ENCODE measurements at places on chromosomes 4 and X. TPM values are rescaled to one million over a fixed set of nuclear protein-coding genes. Genes with fewer than 3 reads are reported as not detected.

The SRPX2 gene
- 5.3 TPM for total RNA-seq

- no peaks in the 10 kb centered on the region for H3K4me1 ChIP-seq
- H3K27ac ChIP-seq: no peak overlapping the region
- H3K36me3 ChIP-seq: no peaks in the 10 kb centered on the region
- peak; percentile 33 for DNase-seq
Measured at GRCh38 chr4:174324725-174325124, 41.0 kb downstream of the CEP44 start.

DNA sequence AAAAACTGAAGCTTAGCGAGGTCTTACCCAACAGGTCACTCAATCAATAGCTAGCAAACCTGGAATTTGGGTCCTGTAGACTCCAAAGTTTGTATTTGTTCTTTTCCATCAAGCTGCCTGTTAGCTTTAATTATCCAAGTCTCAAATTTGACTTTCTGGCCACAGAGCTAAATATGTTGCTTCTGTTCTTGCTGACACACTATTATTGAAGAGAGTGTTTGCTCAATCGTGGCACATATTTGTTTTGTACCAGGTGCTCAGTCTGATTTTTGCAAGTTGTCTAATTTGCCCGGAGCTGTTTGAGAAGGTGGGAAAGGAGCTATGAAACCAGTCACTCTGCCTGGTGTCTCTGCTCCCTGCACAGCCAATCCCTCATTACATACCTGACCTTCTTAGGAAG, 41.7 kb upstream of the FRMD7 start:
- peaks cover 9% of the 10 kb centered on the region for H3K27me3 ChIP-seq
- no peak for DNase-seq
- no peaks in the 10 kb centered on the region for H3K4me1 ChIP-seq
- no peaks in the 10 kb centered on the region for H3K36me3 ChIP-seq

DNA sequence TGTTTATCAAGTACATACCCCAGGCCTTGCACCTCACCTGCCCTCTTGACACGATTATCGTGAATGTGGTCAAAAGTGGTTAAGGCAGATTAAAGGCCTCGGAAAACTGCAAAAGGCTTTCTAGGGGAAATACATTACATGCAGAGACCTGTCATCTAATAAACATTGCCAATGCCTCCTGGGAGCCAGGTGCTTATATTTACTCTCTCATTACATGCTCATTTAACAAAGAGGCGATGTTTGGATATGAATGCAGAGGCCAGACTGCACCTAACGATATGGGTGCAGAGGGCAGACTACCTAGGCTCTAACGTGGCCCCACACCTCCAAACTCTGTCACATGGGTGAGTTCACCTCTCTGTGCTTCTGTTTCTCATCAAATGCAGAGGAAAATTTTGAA, 14.5 kb downstream of the CRMP1 start:
- peaks cover 7% of the 10 kb centered on the region for H3K36me3 ChIP-seq
- no peak overlapping the region for H3K4me3 ChIP-seq
- DNase-seq: no peak
- no peak overlapping the region for H3K27ac ChIP-seq
- no peaks in the 10 kb centered on the region for H3K4me1 ChIP-seq
- H3K27me3 ChIP-seq: no peaks in the 10 kb centered on the region

DNA sequence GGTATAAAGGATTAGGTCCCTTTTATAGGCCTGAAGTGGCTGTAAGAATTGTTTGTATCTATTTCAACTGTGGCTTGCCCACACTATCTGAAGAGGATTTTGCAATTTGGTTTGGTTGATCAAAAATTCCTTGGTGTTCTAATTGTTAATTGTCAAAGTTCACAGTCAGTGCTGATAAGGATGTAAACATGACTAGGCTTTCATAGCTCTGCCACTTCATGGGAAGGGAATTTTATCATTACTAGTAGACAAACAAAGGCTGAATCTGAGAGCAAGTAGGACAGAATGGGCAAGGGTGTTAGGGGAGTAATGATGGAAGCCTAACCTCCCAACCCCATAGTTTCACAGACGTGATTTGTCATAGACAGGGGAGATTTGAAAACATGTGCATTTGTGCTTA, 1131.7 kb downstream of the SH3BGRL start:
- no peak for DNase-seq
- no peaks in the 10 kb centered on the region for H3K4me1 ChIP-seq
- no peak overlapping the region for H3K27ac ChIP-seq
- H3K36me3 ChIP-seq: no peaks in the 10 kb centered on the region
- no peaks in the 10 kb centered on the region for H3K27me3 ChIP-seq

The RHOXF1 gene
- total RNA-seq: not detected

- peaks cover 7% of the 10 kb centered on the region for H3K4me1 ChIP-seq
- DNase-seq: peak; percentile 59
- H3K36me3 ChIP-seq: no peaks in the 10 kb centered on the region
- H3K27ac ChIP-seq: peak overlapping the region; percentile 74
Measured at GRCh38 chrX:13357925-13358324, 38.1 kb upstream of the ATXN3L start.

The PITX2 gene
- total RNA-seq: 0.77 TPM

DNA sequence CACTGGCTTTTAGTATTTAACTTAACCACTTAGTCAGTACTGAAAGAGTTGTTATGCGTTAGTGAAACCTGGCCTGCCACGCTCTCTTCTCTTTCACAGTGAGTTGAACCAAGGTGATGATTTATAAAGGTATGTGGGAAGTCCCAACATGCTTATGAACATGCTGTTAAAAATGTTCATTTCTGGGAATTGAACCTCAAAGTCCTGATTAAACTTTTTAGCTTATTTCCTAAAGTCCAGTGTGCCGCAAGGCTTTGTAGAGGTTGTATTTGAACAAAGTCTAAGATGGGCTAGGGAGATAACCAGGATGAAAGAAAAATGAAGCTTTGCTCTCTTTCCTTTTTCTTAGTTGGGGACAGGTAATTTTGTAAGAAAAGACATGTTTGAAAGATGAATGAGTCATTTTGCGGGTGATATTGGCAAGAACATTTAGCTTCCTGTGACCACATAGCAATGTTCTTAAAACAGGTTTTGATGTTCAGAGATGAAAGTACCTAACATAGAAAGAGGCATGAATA, 270.3 kb downstream of the DTHD1 start:
- no peak overlapping the region for H3K4me3 ChIP-seq
- peak overlapping the region; percentile 85 for H3K27ac ChIP-seq
- no peaks in the 10 kb centered on the region for H3K27me3 ChIP-seq
- H3K36me3 ChIP-seq: no peaks in the 10 kb centered on the region
- peaks cover 15% of the 10 kb centered on the region for H3K4me1 ChIP-seq

GRCh38 chr4:175807547-175807946, 4.5 kb downstream of the GPM6A start:
- H3K4me1 ChIP-seq: no peaks in the 10 kb centered on the region
- H3K4me3 ChIP-seq: no peak overlapping the region
- H3K27ac ChIP-seq: no peak overlapping the region

GRCh38 chrX:111114806-111115205, 18.8 kb downstream of the PAK3 start:
- H3K36me3 ChIP-seq: no peaks in the 10 kb centered on the region
- no peak overlapping the region for H3K4me3 ChIP-seq
- H3K27me3 ChIP-seq: peaks cover 50% of the 10 kb centered on the region
- H3K27ac ChIP-seq: no peak overlapping the region
- no peak for DNase-seq

DNA sequence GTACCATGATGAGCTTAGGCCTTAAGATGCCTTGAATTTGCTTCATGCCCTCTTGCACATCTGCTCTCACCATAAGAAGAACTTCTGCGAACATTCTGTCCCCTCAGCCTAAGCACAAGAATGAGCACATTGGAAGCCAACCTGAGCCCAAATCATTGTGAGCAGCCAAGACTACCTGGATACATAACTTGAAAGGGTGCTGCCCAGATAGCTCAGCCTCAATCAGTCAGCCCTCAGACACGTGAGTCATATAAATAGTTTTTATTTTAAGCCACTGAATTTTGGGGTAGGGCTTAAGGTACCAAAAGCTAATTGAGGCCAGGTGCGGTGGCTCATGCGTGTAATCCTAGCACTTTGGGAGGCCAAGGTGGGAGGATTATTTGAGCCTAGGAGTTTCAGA, 27.5 kb upstream of the BBS12 start:
- H3K36me3 ChIP-seq: peaks cover 41% of the 10 kb centered on the region
- H3K4me1 ChIP-seq: peaks cover 21% of the 10 kb centered on the region

The CFAP299 gene
- total RNA-seq: not detected

The STAP1 gene
- not detected for total RNA-seq

The CCDC149 gene
- 15.4 TPM for total RNA-seq

All from MCF 10A (cell line).